D341Med (cell line): ENCODE measurements at places on chromosomes 2 and 18.

- no peak for DNase-seq
These were observed 52.3 kb downstream of the RAB10 start for GRCh38 chr2:26086155-26086637.

GRCh38 chr2:223588251-223588650, 13.9 kb downstream of the SCG2 start:
- DNase-seq: no peak

GRCh38 chr2:179837408-179837807, 24.0 kb downstream of the ZNF385B start:
- DNase-seq: no peak

DNA sequence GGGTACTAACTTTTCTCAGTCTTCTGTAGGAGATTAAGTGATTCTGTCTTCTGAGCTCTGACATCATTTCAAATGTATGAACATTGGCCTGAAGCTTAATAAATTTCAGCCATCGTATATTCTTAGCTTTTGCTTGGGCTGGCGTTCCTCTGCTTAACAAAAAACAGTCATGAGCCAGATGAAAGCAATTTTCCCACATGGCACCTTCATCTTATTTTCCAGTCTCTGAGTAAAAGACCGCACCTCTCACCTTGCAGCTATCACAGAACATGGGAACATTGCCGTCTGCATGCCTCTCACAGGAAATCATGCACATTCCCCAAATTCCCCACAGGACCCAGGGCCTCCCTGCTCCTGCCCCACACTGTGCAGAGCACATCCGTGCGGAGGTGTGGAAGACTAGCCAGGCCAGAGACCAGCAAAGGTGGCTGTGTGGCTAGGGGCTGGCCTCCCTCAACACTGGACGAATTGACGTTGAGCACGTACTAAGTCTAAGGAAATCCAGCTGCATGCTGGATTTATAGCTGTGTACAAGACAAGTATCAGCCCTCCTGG, 531.8 kb upstream of the ID2 start:
- DNase-seq: no peak

GRCh38 chr18:79355433-79356335, 40.0 kb upstream of the NFATC1 start:
- no peak for DNase-seq

DNA sequence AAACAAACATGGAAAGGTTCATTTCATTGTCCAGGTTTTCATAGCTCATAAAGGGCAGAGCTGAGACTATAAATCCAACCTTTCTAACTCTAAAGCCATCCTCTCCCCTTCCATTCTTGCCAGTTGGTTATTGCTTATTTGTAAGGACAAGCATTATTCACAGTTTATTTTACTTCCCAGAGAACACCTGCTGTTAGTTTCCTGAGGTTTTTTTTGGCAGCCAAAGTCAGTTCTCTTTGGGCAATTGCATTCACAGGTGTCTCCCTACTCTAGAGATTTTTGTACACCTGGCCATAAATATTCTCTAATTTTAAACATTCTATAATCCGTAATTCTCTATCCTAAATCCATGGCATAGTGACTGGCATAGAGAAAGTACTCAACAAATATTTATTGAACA, 87.3 kb upstream of the SPHKAP start:
- no peak for DNase-seq

DNA sequence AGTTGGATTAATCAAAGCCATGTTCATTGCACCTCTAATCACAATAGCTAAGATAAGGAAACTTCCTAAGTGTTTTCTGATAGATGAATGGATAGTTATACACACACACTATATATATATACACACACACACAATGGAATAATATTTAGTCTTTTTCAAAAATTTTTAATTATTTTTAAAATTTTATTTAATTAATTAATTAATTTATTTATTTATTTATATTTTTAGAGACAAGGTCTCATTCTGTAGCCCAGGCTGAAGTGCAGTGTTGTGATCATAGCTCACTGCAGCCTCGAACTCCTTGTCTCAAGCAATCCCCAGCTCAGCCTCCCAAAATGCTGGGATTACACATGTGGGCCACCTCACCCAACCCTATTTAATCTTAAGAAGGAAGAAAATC, 481.0 kb upstream of the TNP1 start:
- no peak for DNase-seq

- DNase-seq: no peak
These were observed 53.5 kb downstream of the ATP8B1 start for GRCh38 chr18:57749604-57749970.

DNA sequence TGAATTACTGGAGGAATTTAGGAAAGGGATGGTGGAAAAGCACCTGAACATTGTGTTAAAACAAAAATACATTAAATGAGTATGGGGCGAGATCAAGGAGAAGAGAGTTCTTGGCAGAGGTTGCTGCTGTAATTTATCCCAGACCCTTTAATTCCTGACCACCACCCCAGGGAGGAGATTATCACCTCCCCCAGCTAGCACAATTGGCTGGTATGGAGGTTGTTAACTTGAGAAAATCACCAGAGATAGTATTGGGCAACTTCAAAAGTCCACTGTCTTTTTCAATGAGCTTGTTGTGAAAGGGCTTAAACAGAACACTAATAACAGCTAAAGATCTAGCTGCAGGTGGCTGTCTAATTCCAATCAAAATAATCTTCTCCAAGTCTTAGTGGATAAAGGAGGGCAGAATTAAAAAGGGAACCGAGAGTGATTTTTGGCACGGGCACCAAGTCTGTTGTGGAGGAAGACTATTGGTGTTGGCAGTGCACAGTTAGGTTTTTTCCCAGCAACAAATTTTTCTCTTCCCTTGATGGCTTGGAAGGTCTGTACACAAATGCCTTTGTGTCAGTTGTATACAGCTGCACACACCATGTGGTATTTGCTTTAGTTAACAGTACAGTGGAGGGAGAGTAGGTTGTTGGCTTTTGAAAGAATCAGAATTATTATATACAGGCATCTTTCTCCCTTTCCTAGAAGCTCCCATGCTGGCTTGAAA, 289.5 kb downstream of the SLC4A3 start:
- DNase-seq: no peak

DNA sequence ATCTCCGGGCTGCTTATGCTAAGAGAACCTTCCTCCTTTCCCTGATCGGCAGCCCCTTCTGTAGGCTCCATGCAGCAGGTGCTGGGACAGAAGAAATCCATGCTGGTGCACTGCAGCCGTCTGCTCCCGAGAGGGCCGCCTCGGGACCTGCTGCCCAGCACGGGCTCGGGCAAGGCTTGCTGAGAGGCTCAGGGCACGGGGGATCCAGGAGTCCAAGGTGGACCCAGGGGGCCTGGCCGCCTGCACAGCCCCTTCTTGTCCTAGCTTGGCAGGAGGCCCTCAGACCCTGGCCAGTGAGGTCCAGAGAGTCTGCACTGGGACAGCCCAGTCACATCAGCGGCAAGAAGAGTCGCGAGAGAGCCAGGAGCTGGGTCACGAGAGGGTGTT, 13.3 kb upstream of the DUSP2 start:
- DNase-seq: peak; percentile 7

DNA sequence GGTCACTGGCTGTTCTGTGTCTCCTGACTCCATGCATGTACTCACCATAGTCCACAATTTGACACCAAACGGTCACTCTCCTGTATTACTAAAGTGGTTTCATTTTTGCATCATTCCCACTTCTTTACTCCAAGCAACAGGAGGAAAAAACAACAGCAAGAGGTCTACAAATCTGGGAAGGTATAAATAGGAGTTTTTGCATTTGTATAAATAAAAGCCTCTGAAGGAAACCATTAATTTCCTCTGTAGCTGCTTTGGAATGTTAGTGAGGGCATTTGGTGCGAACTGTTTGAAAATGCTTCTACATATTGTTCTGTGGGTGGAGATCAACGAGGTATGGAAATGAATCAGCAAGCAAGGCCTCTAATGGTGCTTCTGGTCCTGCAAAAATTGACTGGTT, 148.5 kb upstream of the DLX2 start:
- DNase-seq: no peak

DNA sequence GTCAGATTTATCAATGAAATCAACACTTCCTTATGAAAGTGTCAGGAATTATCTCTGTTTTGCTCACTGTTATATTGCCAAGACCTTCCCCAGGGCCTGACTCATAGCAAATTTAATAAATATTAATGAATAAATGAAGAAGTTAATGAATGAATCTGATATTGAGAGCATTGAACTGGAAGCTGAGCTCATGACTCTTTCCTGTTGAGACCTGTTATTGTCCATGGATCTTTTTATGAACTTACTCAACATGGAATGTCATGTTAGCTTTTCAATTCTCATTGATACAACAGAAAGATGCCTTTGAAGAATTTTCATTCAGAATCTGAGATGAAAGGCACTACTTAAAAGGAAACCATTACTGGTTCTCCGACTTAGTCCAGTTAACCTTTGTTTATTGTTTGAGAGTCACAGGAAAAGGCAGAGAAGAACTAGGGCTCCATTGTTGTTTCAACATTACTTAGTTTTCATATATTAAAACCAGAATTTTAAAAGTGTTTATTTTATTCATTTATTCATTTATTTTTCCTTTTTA, 90.4 kb upstream of the UNC80 start:
- DNase-seq: no peak

- DNase-seq: peak; percentile 94
These were observed at the start of gene SP9 for GRCh38 chr2:174334781-174335251. TSS of gene SP9 (plus strand) at chr2:174334954. CDS start at chr2:174335093, 139 bp downstream.

- no peak for DNase-seq
These were observed 322.1 kb upstream of the MEX3C start for GRCh38 chr18:51519571-51519970.

DNA sequence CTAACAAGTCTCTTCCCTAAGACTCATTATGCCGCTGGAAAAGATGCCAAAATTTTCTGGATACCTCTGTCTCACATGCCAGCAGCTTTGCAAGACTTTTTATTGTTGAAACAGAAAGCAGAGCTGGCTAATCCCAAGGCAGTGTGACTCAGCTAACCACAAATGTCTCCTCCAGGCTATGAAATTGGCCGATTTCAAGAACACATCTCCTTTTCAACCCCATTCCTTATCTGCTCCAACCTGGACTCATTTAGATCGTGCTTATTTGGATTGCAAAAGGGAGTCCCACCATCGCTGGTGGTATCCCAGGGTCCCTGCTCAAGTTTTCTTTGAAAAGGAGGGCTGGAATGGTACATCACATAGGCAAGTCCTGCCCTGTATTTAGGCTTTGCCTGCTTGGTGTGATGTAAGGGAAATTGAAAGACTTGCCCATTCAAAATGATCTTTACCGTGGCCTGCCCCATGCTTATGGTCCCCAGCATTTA, 26.3 kb downstream of the DHRS9 start:
- DNase-seq: no peak

DNA sequence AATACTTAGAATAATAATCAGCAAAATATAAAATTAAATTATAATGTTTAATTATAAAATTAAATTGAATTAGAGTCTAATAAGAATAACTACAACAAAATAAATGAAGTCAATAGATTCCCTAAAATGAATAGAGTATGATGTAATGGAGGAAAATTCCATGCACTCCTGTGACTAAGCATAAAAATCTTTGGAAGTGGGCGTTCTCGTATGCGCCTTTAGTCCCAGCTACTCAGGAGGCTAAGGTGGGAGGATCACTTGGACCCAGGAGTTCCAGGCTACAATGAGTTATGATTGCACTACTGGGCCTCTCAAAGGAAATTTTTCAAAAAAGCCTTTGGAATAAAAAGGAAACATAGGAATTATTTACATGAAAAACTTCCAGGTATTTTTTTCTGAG, 955.4 kb upstream of the POU3F3 start:
- DNase-seq: no peak

GRCh38 chr18:35477497-35477896, 20.3 kb downstream of the INO80C start:
- DNase-seq: no peak

GRCh38 chr2:31940920-31941319, 69.9 kb downstream of the MEMO1 start:
- DNase-seq: no peak

DNA sequence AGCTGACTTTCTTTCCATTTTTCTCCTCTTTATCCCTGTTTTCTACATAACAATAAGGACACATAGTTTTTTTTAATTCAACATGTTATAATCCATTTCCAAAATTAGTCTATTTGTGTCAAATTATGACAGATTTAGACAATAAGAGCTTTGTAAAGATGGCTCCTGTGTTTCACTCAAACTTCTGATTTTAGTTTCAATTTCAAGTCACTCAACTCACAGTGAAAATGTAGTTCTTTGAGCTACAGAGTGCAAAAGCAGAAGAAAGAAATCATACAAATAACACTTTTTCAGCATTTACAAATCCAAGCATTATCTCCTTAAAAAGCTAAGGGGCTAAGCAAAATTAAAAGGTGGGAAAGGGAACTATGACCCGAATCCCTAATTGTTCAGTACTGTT, 340.7 kb upstream of the TRIB2 start:
- DNase-seq: no peak

GRCh38 chr2:68889500-68889899, 18.3 kb upstream of the BMP10 start:
- no peak for DNase-seq

DNA sequence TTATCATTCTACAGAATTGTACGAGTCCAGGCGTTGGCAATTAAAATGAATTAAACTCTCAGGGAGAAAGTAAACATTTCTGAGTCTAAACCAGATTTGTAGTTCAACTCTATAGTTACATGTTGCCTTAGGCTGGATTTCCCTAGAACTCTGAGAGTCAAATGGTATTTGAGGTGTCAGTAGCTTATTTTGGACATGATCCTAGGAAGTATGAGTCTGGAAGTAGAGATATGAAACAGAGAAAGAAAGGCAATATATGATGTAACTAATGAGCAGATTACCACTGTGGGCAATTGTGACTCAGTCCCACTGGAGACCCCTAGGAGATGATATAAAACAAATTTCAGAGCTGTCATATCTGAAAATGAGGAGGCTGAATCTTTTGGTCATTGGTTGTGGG, 199.1 kb upstream of the UBE2E3 start:
- no peak for DNase-seq

- no peak for DNase-seq
These were observed 497.9 kb upstream of the RAB6C start for GRCh38 chr2:129481306-129482219.
